ENCODE measurements at places on chromosomes 12 and 14.

DNA sequence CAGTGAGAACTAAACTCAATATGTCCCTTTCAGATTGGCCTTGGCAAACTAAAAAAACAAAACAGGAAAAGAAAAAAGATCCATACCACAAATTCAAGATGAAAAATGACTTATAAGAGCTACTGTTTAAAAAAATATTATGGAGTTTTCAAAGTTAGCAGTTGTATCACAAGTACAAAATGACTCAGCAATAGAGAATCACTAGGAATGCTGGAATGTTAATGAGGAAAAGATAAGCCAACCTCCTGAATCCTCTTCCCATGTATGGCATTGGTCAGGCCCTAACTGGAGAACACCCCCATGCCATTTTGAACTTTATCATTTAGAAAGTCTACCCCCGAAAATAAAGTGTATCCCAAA lies 62.2 kb downstream of the PPP1R36 start:
- no peak for DNase-seq

GRCh38 chr14:49853572-49854375 lies 1.2 kb upstream of the NEMF start:
- DNase-seq, result peak; percentile 52

DNA sequence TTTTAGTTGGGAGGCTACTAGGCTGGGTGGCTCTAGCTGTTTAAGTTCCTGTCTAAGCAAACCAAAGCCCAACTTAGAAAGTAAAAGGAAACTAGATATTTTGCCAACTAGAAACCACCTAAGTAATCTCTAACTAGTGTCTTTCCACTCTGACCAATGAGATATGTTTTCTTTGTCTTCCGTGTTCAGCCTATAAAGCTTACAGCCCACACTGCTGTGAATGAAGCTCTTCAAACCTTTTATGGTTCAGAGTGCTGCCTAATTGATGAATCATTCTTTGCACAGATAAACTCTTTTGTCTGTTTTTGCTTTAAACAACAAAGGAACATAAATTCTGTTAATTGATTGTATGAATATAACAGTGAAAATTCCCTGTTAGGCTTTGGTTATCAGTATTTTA lies 66.1 kb downstream of the FUT8 start:
- DNase-seq, result no peak

GRCh38 chr12:5072311-5072710 lies 28.6 kb downstream of the KCNA5 start:
- no peak for DNase-seq

DNA sequence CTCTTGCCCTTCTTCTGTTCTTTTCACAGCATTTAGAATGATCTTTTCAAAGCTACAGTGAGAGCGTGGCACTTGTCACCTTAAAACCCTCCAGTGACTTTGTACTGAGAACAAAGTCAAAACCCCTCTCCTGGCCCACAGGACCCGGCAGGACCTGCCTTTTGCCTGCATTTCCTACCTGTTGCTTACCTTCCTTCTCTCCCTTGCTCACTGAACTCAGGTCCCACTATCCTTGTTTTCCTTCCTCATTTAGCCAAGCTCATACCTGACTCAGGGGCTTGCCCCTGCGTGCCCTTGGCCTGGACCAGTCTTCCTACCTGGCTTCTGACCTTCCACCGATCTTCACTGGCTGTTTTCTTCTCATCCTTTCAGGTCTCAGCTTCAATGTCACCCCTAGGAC lies 112.3 kb upstream of the PRMT8 start:
- DNase-seq, result no peak

GRCh38 chr14:104953097-104953496 lies 25.1 kb downstream of the AHNAK2 start:
- DNase-seq, result no peak

DNA sequence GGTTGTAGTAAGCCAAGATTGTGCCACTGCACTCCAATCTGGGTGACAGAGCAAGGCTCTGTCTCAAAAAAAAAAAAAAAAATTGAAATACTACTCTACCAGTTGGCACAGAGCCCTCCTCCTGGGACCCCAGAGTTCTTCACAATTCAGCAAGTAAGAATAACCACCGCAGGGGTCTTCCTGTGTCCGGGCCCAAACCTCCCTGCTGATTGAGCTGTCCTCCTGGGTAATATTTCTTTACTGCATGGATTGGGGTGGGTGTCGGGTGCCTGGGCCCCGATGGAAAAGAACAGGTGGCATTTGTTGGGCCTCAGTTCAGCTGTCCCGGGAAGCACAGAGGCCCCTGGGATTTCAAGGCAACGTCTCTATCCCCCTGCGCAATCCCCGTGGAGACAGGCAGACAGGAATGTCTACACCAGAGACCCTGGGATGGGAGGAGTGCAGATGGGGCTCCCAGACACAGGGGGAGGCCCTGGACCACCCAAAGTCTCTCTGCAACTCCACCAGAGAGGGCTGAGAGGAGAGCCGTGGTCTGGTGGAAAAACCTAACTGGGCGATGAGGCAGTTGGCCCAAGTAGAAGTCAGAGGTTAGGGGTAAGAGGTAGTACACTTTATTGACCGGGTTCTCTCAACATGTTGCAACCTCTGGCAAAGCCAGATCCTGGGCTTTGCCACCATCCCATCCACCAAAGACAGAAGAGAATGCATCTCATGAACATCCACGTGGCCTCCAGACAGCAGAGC lies 32.7 kb upstream of the VPS37B start:
- DNase-seq, result no peak

DNA sequence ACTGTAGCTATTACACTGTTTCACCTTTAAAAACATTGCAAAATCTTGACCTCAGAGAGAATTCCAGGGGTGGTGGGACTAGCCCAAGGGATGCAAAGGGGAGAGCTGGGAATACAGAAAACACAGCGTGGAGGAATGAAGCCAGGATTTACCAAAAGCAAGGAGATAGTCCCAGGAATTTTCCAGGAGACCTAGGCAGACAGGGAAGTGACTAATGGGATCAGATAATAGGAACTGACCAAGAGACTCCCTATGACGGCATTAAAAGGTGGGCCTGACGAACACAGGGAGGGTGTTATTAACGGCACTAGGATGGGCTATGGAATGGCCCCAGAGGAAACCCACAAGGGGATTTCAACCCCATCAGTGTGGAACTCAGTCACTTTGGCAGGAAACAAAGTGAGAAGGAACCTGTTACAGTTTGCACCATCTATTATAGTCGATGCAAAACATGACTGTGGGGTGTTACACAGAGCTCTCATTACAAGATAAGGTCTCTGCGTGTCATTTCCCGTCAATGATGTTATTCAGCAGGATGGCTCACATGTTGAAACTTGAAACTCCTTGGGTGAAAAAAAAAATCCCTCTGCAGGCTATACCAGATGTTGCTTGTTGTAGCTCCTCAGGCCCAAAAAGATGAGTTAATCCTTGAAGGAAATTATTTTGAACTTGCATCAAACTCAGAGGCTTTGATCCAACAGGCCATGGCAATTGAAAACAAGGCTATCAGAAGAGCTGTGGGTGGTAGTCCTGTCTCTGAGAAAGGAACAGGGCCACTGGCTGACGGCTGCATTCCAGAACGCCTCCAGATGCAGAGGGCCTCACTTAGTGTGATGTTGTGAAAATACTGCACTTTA lies 58.7 kb downstream of the DRAM1 start:
- DNase-seq, result no peak

- DNase-seq, result no peak
Observed at GRCh38 chr14:96165493-96166436, 38.9 kb upstream of the BDKRB2 start.

GRCh38 chr14:61570549-61571290 lies 124.6 kb upstream of the HIF1A start:
- DNase-seq, result no peak

- no peak for DNase-seq
Observed at GRCh38 chr12:96901175-96901574, 5.9 kb upstream of the NEDD1 start.

GRCh38 chr14:71891185-71891584 lies 41.0 kb upstream of the RGS6 start:
- no peak for DNase-seq

DNA sequence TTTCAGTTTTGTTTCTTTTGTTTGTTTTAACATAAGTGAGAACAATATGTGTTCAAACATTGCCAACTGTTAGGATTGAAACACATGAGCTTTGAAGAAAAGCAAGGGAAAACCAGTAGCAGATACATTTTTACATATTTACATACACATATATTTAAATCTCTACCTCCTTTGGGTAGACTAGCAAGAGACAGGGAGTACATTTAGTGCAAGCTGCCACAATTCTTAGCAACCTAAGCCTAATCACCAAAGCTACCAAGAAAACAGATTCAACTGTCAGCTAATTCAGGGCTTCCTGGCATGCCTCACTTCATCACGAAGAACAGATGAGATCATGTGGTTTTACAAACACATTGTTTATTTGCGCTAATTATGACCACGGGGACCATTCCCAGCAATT lies 143.1 kb downstream of the PRIMA1 start:
- DNase-seq, result no peak

DNA sequence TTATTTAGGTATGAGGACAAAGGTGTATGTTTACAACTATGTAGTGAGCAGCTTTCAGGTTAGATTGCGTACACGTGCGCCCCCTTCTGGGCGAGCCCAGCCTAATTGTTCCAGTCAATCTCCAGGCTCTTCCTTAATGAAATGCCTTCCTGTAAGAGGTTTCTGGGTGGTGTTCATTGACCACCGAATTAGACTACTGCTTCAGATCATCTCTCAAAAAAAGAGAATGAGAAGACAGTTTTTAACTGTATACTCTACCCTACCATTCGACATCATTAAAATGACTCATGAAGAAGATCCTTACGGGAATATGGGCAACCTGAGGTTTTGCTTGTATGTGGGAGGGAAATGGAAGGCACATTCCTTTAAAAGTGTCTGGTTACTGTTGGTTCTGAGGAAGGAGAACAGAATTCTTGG lies 2.1 kb downstream of the LUM start:
- no peak for DNase-seq

DNA sequence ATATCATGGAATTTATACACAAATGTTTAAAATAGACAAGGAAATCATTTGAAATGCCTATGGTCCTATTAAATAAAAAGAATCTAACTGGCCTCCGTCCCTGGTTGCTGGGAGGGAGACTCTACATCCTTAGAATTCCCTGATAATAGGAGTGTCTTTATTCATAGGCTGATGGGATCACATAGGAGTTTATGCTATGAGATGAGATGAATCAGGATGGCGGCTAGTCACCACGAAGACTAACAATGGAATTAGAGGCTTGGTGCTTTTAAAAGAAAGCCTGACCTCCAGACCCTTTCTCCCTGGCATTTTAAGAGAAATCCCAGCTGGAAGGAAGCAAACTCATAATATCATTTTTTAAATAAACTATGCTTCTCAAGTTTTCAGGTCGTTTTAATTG lies 69.7 kb downstream of the SEC23A start:
- no peak for DNase-seq

DNA sequence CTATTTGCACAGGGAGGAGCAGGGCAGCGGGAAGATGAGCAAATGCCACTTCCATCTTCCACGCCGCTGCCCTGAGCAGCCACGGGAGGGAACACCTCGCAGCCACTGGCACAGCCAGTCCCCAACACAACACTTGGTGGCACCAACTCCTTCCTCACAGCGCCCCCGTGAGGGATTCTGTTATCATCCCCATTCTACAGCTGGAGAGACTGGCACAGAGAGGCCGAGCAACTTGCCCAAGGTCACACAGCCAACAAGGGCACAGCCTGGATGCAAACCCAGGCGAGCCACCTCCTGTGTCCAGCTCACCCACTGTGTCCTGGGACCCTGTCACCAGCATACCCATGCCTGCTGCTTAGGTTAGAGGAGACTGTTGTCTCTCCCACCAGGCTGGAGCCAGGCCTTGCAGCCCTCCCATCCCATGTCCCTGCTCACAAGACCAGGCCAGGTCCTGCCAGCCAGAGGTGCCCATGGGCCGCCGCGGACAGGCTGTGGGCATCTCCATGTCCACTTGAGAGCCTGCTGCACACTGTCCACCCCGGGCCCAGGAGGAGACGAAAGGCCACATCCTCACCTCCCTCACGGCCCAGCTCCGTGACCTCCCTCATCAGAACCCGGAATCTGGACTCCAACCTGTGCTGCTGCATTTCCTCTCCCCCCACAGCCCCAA lies 57.0 kb downstream of the NCOR2 start:
- DNase-seq, result no peak

GRCh38 chr14:52711666-52712065 lies 4.7 kb downstream of the PSMC6 start:
- no peak for DNase-seq

DNA sequence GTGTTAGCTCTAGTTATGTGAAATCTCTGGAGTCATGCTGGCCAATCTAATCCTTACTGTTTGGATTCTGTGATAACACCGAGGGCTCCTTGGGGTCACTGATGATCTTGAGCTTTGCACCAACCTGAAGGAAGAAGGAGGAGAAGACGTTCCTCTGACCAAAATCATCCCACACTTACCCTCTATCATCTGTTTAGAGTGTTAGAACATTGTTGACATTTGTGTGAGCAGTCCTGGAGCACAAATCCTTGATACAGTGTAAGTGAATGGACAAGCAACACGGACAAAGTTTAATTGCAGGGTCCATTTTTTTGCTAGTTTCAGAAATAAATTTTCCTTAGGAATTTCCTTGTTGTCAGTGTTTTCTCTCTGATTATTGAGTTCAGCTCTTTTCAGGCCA lies 181.7 kb downstream of the AKAP6 start:
- DNase-seq, result no peak

GRCh38 chr12:41661141-41661765 lies 473.1 kb downstream of the PDZRN4 start:
- no peak for DNase-seq

DNA sequence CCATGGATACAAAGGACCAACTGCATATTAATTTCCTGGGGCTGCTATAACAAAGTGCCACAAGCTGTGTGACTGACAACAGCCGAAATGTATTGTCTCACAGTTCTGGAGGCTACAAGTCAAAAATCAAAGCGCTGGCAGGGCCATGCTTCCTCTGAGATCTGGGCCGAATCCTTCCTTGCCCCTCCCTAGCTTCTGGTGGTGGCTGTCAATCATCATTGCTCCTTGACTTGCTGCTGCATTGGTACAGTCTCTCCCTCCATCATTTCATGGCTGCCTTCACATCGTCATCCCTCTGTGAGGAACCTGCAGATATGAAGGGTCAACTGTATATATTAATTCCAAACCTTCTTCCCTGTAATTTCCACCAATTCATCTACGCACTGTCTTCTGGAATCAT lies 118.3 kb downstream of the EXOC5 start:
- no peak for DNase-seq

DNA sequence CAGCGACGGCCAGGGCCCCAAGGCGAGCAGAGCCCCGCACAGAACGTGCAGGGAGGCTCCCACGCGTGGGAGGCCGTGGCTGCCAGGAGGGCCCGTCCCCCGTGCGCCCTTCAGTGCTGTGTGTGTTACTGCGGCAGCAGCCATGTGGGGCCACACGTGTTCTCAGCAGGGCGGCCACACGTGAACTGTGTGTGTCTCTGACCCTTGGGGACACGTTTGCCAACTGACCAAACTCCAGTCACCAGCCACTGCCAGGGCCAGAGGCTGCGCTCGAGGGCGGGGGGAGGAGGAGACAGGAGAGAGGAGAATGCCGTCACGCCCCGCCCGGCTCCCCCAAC lies 57.7 kb downstream of the GALNT9 start:
- no peak for DNase-seq

GRCh38 chr14:59547310-59547709 lies 29.3 kb downstream of the CCDC175 start:
- no peak for DNase-seq

GRCh38 chr12:116662612-116663144 lies 75.2 kb downstream of the SPRING1 start:
- no peak for DNase-seq
